CD8-positive, alpha-beta memory T cell (primary cell): ENCODE measurements at places on chromosomes 2 and 18.

GRCh38 chr2:7468955-7469354 is 551.7 kb downstream of the RNF144A start:
- DNase-seq = no peak

DNA sequence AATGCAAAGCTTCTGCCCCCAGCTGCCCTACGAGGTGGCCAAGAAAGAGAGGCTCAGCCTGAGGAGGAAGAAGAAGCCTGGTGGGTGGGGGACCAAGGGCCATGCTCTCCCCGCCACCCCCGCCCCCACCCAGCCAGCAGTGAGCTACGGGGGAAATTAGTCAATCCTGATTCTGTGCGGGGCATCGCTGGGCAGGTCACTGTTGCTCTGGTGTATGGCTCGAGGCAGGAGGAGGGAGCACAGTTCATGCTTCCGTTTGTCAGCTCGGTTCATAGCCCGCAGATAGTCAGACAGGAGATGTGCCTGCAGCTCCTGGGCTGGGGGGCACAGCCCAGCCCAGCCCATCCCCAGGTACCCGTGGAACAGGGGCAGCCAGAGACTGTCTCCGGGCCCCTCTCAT is 17.1 kb downstream of the RAMP1 start:
- no peak for DNase-seq

DNA sequence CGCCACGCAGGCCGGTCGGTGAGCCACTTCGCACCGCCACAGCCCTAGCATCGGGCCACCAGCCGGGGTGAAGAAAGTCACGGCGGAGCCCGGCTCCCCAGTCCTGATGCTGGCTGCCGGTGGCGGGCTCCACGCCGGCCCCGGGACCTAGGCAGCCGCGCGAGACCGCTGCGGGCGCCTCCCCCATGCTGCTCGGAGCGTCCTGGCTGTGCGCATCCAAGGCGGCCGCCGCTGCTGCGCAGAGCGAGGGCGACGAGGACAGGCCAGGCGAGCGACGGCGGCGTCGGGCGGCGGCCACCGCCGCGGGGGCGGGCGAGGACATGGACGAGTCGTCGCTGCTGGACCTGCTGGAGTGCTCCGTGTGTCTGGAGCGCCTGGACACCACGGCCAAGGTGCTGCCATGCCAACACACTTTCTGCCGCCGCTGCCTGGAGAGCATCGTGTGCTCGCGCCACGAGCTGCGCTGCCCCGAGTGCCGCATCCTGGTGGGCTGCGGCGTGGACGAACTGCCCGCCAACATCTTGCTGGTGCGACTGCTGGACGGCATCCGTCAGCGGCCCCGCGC is 433 bp downstream of the SH3RF3 start:
- no peak for DNase-seq

GRCh38 chr2:48954935-48955334 is 199.4 kb downstream of the FSHR start:
- no peak for DNase-seq

GRCh38 chr2:99689145-99689742 is 199.4 kb upstream of the REV1 start:
- no peak for DNase-seq

- no peak for DNase-seq
These were observed 136.7 kb upstream of the CXCR4 start for GRCh38 chr2:136254681-136255080.

- DNase-seq = no peak
These were observed 18.0 kb downstream of the RAPGEF4 start for GRCh38 chr2:172753610-172754009.

GRCh38 chr2:85702172-85702571 is 8.0 kb downstream of the GNLY start:
- no peak for DNase-seq

DNA sequence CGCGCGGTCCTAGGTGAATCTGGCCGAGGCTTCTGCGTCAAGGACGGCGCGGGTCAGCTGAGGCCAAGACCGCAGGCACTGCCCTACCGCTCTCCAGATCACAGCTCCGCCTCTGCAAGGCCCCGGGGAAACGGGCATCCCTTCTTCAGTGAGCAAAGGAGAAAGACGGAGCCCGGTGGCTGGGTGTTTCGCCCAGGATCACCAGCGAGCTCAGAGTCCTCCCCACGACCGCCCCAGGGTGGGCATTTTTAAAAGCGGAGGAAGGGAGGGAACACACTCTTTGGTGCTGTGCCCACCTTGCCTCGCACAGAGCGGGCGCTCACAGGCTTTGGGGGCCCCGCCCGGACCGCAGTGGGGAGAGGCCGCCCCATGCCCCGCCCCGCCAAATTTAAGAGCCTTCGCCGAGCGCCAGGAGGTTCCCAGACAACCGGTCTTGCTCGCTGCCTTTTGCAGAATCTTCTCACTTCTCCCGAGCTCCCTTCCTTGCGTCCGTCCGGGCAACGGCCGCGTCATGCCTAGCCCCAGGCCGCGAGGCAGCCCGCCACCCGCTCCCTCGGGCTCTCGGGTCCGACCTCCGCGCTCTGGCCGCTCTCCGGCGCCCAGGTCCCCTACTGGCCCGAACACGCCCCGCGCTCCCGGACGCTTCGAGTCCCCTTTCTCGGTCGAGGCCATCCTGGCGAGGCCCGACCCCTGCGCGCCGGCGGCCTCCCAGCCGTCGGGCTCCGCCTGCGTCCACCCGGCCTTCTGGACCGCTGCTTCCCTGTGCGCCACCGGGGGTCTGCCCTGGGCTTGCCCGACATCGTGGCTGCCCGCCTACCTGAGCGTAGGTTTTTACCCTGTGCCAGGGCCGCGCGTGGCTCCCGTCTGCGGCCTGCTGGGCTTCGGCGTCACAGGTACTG is at the start of gene NOTO:
NOTO (plus strand) TSS at position 419 of the 899 bp plus-strand sequence; CDS start at position 512, 93 bp downstream.
- DNase-seq = no peak

GRCh38 chr2:45024600-45025291 is 15.5 kb upstream of the SIX2 start:
- no peak for DNase-seq
